ENCODE measurements at places on chromosomes 7 and 10.

- DNase-seq = no peak
Observed at GRCh38 chr10:126081841-126082466, 185.6 kb downstream of the FANK1 start.

GRCh38 chr7:134176037-134176350, 48.9 kb downstream of the LRGUK start:
- DNase-seq = no peak

- DNase-seq = no peak
Observed at GRCh38 chr10:56561336-56561735, 200.3 kb upstream of the ZWINT start.

DNA sequence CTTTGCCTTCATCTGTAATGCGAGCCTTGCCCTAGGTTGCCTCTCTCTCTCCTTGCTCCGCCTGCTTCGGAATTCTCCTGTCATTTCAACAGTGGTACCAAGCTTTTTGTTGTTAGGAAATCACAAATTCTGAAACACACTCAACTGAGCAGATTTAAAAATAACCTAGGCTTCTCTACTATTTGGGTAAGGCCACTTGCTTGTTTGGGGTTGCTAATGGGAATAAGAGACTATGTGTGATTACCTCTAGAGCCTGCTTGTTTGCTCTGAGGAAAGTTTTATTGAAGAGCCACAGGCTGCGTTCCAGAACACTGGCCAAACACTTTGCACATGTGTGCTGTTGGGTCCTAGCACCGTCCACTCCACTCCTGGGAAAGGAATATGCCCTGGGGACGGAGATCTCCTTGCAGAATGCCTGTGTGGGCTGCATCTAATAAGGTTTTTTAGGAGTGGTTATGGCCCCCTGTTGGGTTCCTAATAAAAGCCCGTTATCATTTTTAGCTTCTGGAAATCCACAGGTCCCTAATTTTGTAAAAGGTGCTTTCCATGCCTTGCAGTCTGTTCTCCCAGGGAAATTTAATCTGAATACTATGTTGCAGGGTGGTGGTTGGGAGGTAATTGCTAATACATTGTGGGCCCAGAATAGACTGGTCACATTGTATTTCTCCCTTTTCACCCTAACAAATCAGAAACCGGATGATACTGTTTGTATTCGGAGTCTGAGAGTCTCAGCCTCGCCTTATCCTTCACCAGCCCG, 68.7 kb upstream of the KLF6 start:
- DNase-seq = no peak

- DNase-seq = no peak
Observed at GRCh38 chr10:76454506-76455140, 1023.2 kb downstream of the LRMDA start.

- no peak for DNase-seq
Observed at GRCh38 chr7:21773326-21773725, 172.4 kb downstream of the CDCA7L start.

- DNase-seq = no peak
Observed at GRCh38 chr7:117163101-117163500, 159.8 kb downstream of the WNT2 start.

DNA sequence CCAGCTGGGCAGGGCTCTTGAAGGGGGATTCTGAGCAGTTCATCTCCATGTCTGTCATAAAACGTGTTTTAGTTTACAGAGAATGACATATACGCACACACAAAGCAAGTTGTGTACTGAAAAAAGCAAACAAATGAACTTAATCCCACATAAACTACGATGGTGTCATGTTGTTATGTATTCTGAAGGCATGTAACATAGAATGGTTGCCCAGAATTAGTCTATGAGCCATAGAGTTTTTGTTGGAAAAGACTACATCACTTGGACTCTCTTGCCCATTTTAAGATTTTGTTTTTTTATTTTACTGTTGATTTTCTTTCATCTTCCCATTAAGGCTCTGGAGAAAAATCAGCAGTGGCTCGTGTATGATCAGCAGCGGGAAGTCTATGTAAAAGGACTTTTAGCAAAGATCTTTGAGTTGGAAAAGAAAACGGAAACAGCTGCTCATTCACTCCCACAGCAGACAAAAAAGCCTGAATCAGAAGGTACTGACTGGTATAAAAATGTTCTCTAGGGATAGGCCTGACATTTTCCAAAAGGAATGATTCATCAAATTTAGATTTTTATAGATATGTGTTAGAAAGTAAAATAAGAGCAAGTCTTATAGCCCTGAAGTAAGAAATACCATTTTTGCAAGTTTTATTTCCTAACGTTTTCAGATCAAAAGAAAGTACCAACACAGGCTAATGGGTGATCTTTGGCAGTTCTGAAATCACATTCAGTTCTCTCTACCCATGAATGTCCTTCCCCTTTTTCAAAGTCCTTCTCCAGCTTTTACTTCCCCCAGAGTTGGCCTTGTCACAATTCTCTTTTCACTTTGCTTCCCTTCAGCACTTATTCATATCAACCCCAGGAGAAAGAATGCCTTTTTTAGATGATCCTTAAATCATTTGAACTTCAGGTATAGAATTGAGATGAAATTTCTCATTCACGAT, 18.9 kb downstream of the CEP55 start:
- peak; percentile 23 for DNase-seq

DNA sequence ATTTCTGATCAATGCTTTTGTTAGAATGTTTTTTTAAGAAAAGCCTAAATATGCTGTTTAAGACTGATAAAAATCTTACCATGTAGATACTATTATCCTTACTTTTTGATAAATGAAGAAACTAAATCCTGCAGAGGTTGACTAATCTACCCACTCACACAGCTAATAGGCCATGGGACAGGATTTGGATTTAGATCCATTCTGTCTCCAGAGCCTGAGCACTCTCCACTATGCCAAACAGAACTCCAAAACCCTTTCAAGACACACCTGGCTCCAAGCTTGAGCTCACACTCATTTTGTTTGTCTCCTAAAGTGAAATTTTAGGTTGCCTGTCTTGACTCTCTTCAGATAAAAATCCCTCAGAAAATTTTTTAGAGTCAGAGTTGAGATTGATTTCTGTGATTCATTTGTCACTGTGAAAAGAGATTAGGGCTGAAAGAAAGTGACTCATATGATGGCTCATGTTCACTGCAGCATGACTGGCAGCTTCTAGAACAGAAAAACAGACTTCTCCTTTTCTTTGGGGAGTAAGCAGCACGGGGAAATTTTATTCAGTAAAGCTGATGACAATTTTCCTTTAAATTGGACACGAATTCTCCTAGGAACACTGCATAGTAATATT, 132.3 kb upstream of the POT1 start:
- peak; percentile 55 for DNase-seq

DNA sequence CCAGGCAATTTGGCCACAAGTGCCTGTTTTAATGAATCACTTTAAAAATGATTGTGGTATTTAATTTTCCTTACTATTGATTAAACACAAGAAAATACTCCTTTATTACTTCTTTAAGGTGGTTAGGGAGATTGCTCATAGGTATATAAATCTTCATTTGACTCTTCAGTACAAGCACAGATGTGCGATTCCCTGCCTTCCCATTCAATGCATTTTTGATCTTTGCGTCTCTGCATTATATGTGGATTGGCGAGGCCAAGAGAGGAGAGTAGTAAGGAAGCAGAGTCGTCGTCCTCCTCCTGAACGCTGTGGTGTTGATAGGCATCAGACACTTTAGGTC, 683.7 kb downstream of the LRMDA start:
- DNase-seq = no peak

GRCh38 chr7:82723411-82723810, 279.8 kb upstream of the CACNA2D1 start:
- DNase-seq = no peak

GRCh38 chr7:35241884-35242283, 12.0 kb downstream of the TBX20 start:
- no peak for DNase-seq

- no peak for DNase-seq
Observed at GRCh38 chr7:50594734-50595485, 29.7 kb upstream of the DDC start.

DNA sequence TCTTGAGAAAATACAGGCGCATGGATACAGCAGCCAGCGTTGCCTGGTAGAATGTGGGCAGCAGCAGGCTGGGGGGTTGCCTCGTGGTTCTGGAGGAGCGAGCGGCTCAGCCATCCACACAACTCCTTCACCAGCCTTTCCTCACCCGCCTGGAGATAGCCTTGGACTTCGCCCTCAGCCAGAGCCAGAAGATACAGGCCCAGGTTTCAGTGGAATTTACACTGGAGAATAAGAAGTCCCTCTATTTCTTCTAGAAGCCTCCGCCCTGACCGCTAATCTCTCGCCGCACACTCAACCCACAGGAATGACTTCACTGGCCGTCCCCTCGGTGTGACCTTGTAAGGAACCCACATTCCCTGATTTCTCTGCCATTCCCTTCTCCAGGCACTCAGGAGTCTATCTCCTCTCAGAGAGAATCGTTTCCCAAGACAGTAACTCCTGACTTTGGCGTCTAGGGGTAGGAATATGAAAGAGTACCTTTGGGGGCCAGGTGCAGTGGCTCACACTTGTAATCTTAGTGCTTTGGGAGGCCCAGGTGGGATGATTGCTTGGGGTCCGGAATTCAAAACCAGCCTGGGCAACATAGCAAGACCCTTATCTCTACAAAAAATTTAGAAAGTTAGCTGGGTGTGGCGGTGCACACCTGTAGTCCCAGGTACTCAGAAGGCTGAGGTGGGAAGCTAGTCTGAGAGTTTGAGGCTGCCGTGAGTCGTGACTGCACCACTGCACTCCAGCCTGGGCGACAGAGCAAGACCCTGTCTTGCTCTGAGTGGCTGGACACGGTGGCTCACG, 52.0 kb upstream of the ECHDC3 start:
- no peak for DNase-seq

DNA sequence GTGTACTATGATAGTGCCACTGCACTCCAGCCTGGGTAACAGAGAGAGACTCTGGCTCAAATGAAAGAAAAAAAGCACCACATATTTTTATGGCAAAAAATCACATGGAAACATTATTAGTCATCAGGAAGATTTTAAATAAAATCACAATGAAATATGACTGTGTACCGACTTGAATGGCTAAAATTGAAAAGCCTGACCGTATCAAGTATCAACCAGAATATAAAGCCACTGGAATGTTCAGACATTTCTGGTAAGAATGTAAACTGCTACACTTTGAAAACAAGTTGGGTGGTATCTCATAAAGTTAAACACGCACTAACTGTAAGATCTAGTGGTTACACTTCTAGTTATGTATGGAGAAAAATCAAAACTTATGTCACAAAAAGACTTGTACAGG, 306.7 kb upstream of the MBL2 start:
- DNase-seq = no peak

GRCh38 chr7:152699079-152699478, 23.1 kb upstream of the XRCC2 start:
- peak; percentile 53 for DNase-seq

DNA sequence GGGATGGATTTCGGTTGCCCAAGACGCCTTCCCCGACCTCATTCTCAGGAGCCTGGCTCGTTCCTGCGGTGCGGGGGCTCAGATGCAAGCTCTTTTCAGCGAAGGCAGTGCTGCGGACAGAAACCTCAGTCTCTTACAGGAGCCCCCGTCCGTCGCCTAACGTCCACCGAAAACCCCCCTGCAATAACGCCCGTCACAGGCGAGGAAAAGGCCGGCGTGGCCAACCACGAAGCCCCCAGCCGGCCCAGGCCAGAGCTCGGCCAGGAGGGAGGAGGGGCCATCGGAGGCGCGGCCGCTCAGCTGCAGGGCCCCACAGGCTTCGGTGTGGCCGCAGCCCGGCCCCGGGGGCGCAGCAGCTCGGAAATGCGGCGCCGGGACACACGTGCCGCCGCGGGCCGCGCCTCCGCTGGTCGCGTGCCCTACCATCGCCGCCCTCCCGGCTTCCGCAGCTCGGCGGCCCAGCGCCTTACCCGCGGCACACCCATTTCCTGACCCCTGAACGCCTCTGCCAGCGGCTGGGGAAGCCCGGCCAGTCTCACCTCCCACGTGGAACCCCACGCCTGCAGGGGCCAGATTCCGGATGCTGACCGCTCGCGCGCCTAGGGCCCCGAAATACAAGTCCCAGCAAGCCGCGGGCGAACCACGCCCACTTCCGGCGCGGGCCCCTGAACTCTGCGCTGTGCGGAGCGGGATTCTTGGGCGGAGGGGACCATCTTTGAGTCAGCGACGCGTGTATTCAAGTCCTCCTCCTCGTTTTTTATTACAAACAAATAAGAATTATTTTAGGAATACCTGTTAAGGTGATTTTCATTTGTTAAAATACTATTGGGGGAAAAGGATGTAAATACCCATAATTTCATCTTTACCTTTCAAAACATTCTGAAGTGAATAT, at the start of gene ZNF239:
ZNF239 (minus strand) TSS at position 616 of the 892 bp plus-strand sequence. CDS start 16,537 bp downstream, outside the sequence.
- DNase-seq = peak; percentile 87

- no peak for DNase-seq
Observed at GRCh38 chr10:85864173-85864549, 502.4 kb downstream of the GRID1 start.

DNA sequence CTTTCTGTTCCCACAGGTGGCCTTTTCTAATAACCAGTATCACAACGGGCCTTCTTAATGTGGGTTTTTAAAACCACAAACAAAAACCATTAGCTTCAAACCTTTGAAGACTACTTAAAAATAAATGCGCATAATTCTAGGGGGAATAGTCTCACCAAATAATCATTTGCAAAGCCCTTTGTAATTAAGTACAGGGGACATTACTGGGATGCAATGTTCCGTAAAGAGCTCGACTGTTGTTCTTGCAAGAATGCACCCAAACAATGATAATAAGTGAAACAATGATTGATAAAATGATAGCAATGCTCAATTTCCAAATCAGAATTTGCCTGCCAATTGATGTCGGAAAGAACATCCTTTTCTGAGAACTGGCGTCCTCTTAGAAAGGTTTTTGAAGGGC, 589.1 kb upstream of the ADARB2 start:
- no peak for DNase-seq

DNA sequence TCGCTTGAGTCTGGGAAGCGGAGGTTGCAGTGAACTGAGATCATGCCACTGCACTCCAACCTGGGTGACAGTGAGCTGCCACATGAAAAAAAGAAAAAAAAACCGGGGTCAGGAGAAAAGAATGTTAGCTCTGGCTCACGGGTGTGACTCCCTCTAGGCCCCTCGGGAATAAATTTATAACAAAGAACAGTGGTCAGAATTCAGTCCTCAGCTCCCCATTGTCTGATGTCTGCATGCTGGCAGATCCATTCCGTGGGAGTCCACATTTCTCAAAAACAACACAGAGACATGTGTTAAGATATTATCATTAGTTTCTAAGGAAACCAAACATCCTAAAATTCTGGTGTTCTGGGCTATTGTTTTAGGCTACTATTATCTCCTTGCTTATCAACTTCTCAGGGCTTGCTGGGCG, 90.6 kb downstream of the MARCHF5 start:
- DNase-seq = no peak

DNA sequence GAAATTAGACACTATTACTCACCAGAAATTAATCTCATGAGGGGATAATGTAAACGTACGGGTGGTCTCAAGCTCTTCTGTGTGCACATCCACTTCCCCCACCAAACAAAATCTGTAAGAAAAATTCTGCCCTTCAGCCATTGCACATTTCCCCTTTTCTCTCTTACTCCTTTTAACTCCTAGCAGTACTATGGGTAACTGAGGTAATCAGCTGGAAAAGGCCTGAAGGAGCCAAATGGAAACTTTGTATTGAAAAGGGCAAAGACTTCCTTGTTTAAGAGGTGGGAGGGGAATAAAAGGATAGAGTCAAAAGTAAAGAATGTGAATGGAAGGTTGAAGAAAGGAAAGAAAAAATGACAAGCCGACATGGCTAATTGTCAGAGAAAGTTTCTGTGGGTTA, 273.8 kb downstream of the RNLS start:
- DNase-seq = no peak

GRCh38 chr7:117445206-117445605, 17.9 kb upstream of the ASZ1 start:
- no peak for DNase-seq

- peak; percentile 81 for DNase-seq
Observed at GRCh38 chr7:18345641-18346234, 149.8 kb upstream of the HDAC9 start.

GRCh38 chr7:41287559-41288335, 415.1 kb downstream of the INHBA start:
- no peak for DNase-seq
